ENCODE measurements at places on chromosomes 7 and 10.

DNA sequence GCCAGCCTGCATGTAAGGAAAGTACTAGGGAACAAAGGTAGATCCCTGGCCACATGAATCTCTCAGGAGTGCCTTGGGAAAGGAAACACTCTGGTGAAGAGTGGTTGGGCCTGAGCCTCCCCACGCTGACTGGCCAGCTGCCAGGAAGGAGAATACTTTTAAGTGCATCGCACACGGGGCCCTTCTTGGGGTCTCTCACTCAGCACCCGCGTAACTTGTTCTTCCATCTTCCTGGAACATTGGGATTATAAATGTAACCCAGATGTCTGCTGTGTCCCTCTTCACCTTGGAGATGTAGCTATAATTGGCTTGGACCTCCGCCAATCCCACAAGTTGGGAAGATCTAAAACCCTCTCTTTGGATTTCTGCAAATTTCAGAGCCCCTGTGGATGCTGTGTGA lies 4.4 kb upstream of the GLI3 start:
- no peak for DNase-seq

- no peak for DNase-seq
These were observed 451.3 kb upstream of the MBL2 start for GRCh38 chr10:53223851-53224250.

DNA sequence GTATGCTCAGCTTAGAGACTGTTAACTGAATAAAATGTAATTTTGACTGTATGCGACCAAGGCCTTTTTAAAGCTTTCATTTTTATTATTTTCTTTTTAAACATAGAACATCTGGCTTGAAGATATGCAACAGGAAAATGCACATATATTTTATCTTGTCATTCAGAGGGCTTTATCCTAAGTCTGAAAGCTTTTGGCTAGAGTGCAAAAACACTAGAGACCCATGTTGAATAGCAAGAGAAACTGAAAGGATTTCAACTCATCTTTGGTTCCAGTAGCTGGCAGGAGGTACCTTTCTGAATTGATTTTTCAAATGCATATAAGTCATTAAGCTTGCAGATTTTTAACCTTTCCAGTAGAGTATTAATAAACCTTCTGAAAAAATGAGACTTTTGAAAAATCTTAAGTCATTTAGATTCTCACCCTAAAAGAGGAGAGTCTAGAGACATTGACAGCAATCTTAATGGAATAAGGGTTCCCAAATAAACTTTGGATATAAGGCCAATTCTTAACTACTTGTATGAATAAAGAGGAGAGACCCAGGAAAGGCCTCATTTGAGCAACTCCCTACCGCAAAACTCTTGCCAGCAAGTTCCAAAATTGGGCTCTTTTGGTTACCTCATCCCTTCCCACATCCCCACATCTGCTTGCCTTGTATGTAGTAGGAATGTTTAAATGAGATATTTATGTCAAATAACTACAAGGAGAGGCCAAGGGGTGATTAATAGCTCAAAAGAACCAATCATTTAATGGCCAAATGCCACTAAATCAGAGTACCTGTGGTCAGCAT lies 454.4 kb downstream of the HTR7 start:
- DNase-seq: no peak

GRCh38 chr7:131016230-131016629 lies 282.2 kb upstream of the KLF14 start:
- DNase-seq: no peak

DNA sequence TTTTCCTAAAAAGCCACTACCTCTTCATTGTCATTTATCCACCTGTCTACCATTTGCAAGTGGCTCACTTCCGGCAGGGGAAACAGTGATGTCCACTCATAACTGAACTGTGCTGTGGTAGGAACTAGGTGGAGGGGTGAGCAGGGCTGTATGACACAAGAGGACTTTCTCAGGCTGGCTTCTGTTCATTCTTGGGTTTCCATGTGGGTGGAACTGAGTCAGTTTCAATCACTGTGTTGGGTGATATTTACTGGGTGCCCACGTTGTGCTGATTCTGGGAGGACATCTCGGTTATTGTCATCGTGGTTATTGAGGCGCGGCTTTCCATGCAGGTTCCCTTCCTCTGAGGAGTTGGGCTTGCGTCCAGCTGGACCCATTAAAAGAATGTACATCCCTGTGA lies 38.8 kb downstream of the RAMP3 start:
- no peak for DNase-seq

- no peak for DNase-seq
These were observed 8.8 kb downstream of the CALD1 start for GRCh38 chr7:134788191-134788590.

- DNase-seq: no peak
These were observed 100.8 kb downstream of the SFMBT2 start for GRCh38 chr10:7310076-7310475.

DNA sequence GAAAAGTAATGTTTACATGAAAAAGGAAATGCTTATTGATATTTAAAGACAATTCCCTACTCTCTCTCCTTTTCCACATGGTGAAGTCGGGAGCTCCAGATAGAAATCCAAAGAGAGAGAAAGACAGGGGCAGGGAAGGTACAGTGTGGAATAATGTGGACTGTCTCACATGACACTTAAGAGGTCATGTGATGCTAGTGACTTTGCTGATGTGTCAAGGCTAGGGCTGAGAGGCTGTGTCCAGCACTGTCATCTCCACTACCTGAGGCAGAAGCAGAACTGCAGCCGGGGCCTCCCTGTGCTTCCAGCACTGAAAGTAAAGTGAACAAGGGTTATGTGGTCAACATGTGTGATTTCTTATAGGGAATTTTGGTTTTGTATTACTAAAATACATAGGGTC lies 26.0 kb downstream of the NRG3 start:
- no peak for DNase-seq

- no peak for DNase-seq
These were observed 37.1 kb downstream of the ELMO1 start for GRCh38 chr7:37411444-37412034.

Data from D721Med (cell line).